ENCODE measurements at places on chromosomes 4 and X.

DNA sequence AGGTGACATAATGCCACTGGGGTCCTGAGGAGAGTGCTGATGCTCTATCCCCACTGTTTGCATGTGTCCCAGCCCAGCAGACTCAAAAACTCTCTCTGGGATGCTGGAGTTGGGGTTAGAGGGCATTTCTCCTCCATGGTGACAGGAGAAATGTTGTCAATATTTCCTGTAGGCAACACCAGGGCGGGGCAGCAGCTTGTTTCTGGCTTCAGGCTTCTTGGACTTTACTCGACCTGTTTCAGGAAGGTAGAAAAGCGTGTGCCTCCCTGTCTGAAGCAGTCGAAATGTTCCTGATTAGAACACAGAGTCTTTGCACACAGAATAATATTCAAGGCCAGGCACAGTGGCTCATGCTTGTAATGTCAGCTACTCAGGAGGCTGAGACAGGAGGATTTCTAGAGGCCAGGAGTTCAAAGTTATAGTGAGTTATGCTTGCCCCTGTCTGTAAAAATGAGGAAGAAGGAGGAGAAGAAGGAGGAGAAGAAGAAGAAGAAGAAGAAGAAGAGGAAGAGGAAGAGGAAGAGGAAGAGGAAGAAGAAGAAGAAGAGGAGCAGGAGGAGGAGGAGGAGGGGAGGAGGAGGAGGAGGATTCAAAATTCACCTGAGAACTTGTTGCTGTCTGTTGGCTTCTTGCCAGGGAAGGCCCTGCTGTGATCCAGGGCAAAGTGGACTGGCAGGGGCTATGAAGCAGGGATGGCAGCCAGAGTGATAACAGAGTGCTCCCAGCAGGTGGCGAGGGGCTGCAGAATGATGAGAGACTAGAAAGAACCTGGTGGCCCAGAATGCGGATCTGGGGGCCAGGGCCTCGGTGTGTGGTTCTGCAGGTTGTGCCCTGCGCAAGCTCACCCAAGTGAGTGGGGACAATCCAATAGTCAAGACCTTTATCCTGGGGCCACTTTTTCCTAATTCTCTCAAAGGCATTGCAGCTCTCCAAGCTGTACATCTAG, 82.9 kb downstream of the RTL5 start:
- DNase-seq: no peak

DNA sequence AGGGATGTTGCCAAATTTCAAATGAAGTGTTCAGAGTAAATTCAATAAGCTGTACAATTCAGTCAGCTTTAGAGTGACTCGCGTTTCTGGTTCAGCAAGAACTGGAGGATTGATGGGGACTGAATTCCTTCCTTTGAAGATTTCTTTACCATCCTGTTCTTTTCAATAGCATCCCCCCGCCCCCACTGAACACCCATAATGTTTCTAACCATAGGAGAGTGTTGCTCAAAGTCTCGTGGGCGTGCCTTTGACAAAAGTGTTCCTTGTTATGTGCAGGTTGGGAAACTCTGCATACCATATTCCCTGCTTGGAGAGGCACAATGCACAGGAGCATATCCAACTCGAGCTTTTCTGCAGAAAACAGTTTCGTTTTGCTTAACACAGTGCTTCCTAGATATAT, 323.5 kb upstream of the CASK start:
- DNase-seq: no peak

DNA sequence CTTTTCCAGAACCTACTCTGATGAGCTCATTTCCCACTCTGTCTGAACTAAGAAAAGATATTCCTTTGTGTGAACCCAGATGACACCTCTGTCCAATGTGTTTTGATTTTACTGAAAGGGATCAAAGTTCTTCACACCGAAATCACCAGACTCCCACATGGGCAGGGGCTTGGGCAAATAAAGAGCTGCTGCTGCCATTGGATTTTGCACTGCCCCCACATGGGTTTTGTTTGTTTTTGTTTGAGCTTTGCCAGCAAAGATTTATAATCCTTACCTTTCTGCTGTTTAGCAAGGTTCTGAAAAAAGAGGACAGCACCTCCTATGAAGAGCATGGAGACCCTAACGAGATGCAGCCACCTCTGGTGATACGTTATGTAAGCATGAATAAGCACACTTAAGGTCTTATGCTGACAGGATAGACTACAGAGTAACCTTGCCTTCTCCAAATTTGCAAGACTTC, 44.3 kb downstream of the HSD17B13 start:
- DNase-seq: no peak

GRCh38 chrX:138930583-138930945, 219.0 kb upstream of the FGF13 start:
- DNase-seq: no peak

- DNase-seq: peak; percentile 99
Measured at GRCh38 chrX:130060122-130061069, 49.9 kb downstream of the ELF4 start.

- DNase-seq: no peak
Measured at GRCh38 chrX:25156323-25156722, 140.6 kb upstream of the ARX start.

GRCh38 chr4:186144946-186145569, 40.6 kb downstream of the FAM149A start:
- peak; percentile 40 for DNase-seq

DNA sequence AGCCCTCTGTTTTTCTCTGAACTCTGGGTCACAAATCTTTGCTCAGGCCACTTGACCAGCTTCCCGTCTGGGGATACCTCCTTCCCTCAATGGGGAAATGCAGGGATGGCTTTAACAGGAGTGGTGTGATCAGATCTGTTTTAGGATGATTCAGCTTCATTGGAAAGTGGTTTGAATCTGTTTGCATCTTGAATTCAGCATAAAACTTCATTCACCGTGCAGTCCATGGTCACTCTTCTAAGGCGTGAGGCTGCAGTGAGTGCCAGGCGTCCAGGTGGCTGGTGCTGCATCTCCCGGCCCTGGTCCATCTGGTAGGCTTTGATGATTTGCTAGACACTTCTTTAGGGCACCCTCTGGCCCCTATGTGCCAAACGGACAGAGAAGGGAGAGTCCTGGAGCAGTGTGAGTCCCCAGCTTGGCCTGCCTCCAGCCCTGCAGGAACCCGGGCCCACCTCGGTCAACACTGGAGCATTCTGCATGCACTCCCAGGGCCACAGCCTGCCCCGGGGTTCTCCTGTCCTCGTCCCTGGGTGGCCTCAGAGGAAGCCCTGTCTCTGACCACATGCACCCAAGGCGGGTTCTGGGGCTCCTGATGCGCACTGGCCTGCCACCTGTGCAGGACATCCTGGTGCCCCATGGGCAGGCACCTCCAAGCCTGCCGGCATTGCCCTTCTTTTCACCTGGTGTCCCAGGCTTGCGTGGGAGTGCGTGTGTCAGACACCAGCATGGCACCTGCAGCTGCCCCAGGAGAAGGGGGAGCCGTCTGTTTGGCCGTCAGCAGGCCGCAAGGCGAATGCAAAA, 251.5 kb upstream of the PSAPL1 start:
- no peak for DNase-seq

- no peak for DNase-seq
Measured at GRCh38 chr4:36065274-36065871, 178.9 kb downstream of the ARAP2 start.

DNA sequence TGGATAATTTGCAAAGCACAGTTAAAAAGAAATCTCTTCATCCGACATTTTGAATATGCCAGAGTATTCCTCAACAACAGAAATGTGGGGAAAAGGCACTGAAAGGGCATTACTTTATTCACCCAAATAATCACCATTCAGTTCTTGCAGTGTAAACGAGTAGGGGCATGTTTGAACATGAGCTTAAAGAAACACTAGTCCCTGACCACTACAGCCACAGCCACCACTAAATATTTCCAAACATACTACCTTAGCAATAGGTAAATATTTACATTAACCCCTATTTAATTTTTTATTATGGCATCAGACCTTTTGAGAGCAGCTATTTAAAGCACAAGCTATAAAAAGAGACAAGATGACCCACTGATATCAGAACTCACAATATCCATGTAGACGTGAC, 27.6 kb downstream of the MCF2 start:
- no peak for DNase-seq

DNA sequence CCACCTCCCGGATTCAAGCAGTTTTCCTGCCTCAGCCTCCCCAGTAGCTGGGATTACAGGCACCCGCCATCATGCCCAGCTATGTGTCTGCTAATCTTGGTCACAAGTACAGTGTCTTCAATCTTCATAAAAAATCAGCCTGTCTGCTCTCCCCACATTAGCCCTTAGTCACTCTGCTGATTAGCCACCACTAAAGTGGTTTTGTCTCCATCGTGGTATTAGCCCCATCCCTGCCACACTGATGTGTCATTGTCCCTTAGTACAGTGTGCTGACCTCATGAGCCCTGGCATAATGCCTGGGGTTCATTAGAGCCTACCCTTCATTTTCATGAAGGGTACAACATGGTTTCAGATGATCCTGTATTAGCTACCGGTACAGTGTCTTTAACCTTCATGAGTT, 49.9 kb downstream of the ZNF157 start:
- DNase-seq: no peak

DNA sequence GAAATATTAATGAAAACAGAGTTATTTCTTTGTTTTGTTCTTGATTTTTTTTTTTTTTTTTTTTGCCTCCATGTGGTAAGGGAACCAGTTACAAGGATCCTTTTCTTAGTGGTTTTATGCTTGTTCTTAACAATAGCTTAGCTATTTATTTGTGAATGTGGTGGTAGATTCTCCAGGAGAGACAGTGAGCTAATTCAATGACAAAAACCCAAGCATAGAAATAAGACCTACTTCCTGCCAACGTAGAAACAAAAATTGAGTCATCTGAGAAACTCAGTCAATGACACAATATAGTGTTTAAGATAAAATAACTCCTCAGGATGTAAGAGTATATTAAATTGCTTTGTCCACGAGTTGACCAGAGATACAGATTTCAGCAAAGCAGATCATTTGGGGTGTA, 863.8 kb upstream of the PABPC4L start:
- DNase-seq: no peak

DNA sequence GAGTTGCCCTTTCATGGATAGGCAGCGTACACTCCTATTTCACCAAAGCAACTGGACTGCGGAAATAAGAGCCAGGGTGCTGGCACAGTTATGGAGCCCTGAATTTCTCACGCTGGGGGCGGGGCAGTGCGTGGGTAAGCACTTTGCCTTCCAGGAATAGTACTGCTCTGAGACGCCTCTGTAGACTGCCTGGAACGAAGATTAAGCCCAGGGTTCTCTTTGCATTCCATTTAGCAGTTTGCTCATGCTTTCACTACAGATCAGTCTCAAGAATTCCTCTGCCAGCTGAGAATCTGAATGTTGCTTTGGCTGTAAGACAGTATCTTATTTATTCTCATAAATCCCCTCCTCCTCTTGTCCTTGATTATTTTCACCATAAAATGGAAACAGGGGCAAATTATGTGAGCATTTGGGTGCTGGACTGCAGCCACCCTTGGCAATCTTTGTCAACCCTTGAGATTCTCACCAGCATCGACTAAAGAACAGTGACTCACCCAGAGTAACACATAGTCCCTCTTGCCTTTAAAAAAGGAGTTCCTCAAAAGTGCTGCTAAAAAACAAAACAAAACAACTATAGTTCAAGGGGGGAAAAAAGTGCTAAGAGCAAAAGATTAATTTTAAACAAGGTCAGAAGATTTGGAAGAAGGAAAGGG, 88.9 kb upstream of the CITED1 start:
- DNase-seq: no peak

DNA sequence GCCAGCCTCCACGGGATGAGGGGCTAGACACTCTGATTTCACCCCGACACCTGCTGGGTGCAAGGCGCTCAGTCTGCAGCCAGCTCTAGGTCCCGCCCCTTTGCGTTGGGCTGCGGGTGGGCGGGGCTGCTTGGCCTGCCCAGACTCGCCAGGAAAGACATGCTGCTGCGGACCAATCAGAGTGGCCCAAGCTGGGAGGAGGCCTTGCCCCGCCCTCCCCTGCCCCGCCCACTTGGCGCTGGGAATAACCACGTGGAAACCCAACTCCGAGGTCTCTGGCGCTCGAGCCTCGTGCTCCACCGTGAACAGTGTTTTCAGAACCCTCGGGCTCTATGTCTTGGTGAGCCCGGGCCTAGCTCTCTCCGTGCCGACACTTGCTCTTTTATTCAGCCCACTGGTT, 5.3 kb upstream of the VMA21 start:
- no peak for DNase-seq

DNA sequence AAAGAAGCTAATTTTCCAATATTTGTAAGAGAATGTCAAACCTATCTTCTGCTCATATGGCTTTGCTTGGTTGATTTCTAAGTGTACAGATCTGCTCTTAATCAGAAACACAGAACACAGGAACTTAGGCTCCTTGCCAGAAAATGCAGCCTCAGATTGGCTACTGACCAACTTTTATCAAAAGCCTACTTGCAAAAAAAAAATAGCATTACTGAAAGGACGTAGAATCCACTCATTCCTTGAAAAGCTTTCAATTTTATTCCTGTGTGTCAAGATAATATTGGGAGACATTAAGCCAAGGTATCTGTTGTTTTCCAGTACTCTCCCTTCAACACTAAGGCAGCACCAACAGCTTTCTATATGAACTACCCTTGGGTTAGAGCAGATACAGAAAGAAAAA, 127.6 kb upstream of the INTU start:
- DNase-seq: no peak

DNA sequence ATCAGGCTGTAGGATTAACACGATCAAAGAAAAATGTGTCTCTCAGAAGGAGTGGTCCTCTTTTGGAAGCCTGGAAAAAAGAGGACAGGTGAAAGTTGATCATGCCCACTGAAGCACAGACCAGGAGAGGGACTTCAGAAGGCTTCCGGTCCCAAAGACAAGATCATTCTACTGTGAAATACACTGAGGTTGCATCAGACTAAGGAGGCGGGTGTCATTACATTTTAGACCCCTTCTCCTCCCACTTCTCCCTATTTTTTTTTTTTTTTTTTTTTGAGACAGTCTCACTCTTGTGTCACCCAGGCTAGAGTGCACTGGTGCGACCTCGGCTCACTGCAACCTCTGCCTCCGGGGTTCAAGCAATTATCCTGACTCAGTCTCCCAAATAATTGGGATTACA, 67.5 kb downstream of the RBM47 start:
- DNase-seq: no peak

DNA sequence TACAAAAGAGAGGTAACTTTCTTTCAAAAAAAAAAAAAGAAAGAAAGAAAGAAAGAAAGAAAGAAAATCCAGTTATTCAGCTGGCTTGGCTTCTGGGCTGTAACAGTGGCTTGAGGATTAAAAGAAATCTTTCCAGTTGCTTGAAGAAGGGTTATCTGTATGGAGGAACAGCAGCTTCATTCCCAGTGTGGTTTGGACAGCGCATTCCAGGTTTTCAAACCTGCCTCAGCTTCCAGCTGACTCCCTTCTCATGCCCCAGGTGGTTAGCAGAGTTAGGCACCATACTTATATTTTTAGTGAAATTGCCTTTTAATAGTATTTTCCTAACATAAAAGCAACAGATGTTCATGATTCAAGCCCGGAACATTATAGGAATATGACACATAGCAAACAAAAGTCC, 48.6 kb downstream of the TMEM164 start:
- no peak for DNase-seq
